Activated CD8-positive, alpha-beta T cell treated with anti-CD3 and anti-CD28 coated beads for 36 hours (primary cell): ENCODE measurements at places on chromosomes 3 and 15. TPM values are rescaled to one million over a fixed set of nuclear protein-coding genes. Genes with fewer than 3 reads are reported as not detected.

DNA sequence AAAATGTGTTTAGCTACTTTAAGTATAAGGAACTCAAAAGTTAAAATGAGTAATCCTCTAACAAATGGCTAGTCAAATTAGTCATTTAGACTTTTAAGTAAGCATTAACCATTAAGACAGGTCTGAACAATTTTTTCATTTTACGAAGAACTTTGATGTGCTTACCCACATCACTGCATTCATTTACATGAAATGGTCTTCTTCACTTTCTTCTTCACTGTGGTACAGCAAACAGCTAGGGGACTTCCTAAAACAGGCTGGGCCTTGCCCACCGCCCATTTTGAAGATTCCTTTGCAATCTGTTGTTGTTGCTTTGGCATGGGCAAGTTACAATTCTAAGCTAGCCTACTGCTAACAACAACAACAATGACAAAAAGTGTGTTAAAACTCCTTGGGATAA is 67.4 kb downstream of the CBLB start:
- peak; percentile 36 for DNase-seq
- peaks cover 84% of the 10 kb centered on the region for H3K4me1 ChIP-seq
- peak overlapping the region; percentile 28 for H3K4me3 ChIP-seq
- peak overlapping the region; percentile 90 for H3K27ac ChIP-seq

The KLHL6 gene
- 32.6 TPM for total RNA-seq

DNA sequence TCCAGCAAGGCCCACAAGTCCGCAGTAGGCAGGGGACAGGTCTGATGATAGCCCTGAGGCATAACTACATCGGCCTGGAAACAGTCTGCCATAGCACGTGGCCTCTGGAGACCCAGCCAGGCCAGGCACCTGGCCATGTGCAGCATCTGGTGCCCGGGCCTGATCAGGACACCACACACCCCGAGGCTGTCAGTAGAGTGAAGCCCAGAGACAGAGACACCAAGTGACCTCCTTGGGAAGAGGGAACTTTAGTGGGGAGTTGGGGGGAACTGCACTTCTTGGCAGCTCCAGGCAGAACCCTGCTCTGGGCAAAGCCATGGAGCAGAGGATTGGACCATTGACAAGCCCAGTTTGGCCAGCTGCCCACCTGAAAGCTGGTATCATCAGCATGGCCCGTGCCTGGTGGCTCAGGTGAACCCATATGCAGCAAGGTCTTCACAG is 1.2 kb downstream of the SHISA5 start:
- peak overlapping the region; percentile 74 for H3K4me3 ChIP-seq
- peaks cover 2% of the 10 kb centered on the region for H3K36me3 ChIP-seq
- H3K4me1 ChIP-seq = peaks cover 38% of the 10 kb centered on the region
- H3K27ac ChIP-seq = peak overlapping the region; percentile 30
- DNase-seq = no peak

DNA sequence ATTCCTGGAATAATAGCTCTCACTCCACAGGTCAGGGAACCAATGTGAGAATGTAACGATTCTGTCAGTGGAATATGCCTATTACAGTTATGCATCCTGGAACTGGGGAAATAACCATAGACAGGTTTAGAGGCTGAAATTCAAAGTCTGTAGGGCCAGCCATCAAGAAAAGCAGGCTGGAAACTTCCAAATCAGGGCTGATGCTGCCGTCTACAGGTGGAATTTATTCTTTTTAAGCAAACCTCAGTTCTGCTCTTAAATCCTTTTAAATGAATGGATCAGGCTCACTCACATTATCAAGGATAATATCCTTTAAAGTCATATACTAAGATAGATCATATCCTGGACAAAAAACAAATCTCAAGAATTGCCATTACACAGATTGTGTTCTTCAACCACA is 699.8 kb downstream of the NR2F2 start:
- no peaks in the 10 kb centered on the region for H3K4me1 ChIP-seq
- H3K27me3 ChIP-seq = no peaks in the 10 kb centered on the region
- no peak for DNase-seq
- H3K36me3 ChIP-seq = no peaks in the 10 kb centered on the region
- H3K27ac ChIP-seq = no peak overlapping the region

The P2RY12 gene
- not detected for total RNA-seq

The PRKAR2A gene
- total RNA-seq = 31.0 TPM

- peaks cover 50% of the 10 kb centered on the region for H3K4me1 ChIP-seq
- no peaks in the 10 kb centered on the region for H3K27me3 ChIP-seq
- DNase-seq = peak; percentile 69
- H3K36me3 ChIP-seq = no peaks in the 10 kb centered on the region
- H3K27ac ChIP-seq = peak overlapping the region; percentile 51
- peak overlapping the region; percentile 10 for H3K4me3 ChIP-seq
These were observed 128.4 kb downstream of the IGF1R start for GRCh38 chr15:98776607-98777281.

GRCh38 chr3:174223042-174223441 is 636.1 kb upstream of the NAALADL2 start:
- no peaks in the 10 kb centered on the region for H3K27me3 ChIP-seq
- DNase-seq = no peak
- no peaks in the 10 kb centered on the region for H3K4me1 ChIP-seq
- H3K36me3 ChIP-seq = no peaks in the 10 kb centered on the region

DNA sequence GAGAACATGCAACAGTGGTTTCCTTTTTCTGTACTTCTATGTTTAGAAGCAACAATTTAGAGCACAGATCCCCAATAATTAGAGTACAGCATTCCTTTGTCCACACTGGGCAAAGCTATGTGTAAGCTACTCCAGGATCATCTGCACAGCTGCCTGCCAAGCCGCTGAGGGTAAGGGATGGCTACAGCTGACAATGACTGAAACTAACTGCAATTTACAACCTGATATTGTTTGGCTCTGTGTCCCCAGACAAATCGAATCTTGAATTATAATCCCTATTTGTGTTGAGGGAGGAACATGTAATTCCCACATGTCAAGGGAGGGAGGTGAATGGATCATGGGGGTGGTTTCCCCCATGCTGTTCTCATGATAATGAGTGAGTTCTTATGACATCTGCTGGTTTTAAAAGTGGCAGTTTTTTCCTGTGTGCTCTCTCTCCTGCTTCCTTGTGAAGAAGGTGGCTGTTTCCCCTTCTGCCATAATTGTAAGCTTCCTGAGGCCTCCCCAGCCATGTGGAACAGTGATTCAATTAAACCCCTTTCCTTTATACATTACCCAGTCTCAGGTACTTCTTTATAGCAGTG is 54.8 kb upstream of the TNFSF10 start:
- H3K4me1 ChIP-seq = peaks cover 61% of the 10 kb centered on the region
- DNase-seq = no peak

- DNase-seq = no peak
- H3K27ac ChIP-seq = no peak overlapping the region
- peaks cover 24% of the 10 kb centered on the region for H3K27me3 ChIP-seq
- H3K36me3 ChIP-seq = no peaks in the 10 kb centered on the region
- no peaks in the 10 kb centered on the region for H3K4me1 ChIP-seq
These were observed 75.3 kb upstream of the HRH1 start for GRCh38 chr3:11078826-11079515.

The CAMK1 gene
- total RNA-seq = 45.7 TPM

The MUC13 gene
- total RNA-seq = not detected

DNA sequence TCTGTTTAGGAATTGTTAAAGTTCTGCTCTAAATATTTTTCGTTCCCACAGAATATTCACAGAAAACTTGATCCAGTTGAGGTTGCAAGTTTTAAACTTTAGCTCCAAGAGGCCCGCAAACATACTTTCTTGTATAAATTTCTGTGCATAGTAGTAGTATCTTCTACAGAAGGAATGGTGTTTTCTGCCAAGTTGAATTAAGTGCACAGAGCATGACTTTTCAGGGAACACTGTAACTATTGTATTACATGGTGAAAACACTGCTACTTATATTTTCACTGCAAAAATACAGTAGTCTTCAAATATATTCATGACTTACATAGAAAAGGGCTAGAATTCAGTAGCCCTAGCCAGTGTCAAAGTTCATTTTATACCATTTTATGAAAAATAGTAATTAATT is 67.0 kb downstream of the SUCNR1 start:
- H3K27ac ChIP-seq = no peak overlapping the region
- no peaks in the 10 kb centered on the region for H3K27me3 ChIP-seq
- no peak for DNase-seq
- H3K4me3 ChIP-seq = no peak overlapping the region
- H3K4me1 ChIP-seq = no peaks in the 10 kb centered on the region

The LIPC gene
- 1.0 TPM for total RNA-seq

The CXCR6 gene
- 3.2 TPM for total RNA-seq

- H3K27ac ChIP-seq = peak within 1 kb of the TSS; percentile 99
- H3K27me3 ChIP-seq = no peaks in the 10 kb centered on the region
- H3K4me3 ChIP-seq = peak within 1 kb of the TSS; percentile 90
- H3K4me1 ChIP-seq = peaks cover 52% of the 10 kb centered on the region
These were observed at the start of gene NUP210 for GRCh38 chr3:13420045-13420830. Gene NUP210, minus strand, starts transcription at chr3:13420322. Its CDS starts 96 bp downstream, at chr3:13420226.

- no peak overlapping the region for H3K4me3 ChIP-seq
- no peak for DNase-seq
- H3K27ac ChIP-seq = no peak overlapping the region
- H3K27me3 ChIP-seq = peaks cover 3% of the 10 kb centered on the region
- no peaks in the 10 kb centered on the region for H3K4me1 ChIP-seq
These were observed 54.9 kb downstream of the TRIM71 start for GRCh38 chr3:32872487-32873382.

The SPATA12 gene
- total RNA-seq = not detected

GRCh38 chr3:47980795-47981194 is 35.4 kb downstream of the MAP4 start:
- H3K27me3 ChIP-seq = no peaks in the 10 kb centered on the region
- H3K4me3 ChIP-seq = no peak overlapping the region
- peaks cover 2% of the 10 kb centered on the region for H3K36me3 ChIP-seq
- DNase-seq = no peak

GRCh38 chr3:14001136-14001535 is 121.3 kb upstream of the WNT7A start:
- no peak overlapping the region for H3K27ac ChIP-seq
- peaks cover 5% of the 10 kb centered on the region for H3K27me3 ChIP-seq
- DNase-seq = no peak
- no peaks in the 10 kb centered on the region for H3K4me1 ChIP-seq
- H3K4me3 ChIP-seq = no peak overlapping the region

DNA sequence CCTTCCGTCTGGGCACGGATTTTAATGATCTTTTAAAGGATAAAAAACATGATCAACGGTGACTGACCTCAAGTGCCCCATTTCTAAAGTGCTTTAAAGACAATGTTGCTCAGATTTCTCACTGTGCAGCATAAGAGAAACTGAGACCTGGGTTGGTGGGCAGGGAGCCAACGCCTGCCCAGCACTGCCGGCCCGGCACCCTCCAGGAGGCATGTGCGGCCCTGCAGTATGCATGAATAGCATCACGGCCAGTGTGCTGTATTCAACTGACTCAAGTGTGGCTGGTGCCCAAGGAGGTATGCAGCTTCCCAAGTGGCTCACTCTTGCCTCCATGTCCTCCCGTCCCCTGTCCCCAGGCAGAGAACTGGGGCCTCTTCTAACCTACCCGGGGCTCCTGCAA is 30.3 kb downstream of the SEC61A1 start:
- H3K27me3 ChIP-seq = no peaks in the 10 kb centered on the region
- DNase-seq = no peak
- H3K36me3 ChIP-seq = peaks cover 61% of the 10 kb centered on the region
- no peak overlapping the region for H3K4me3 ChIP-seq
- peaks cover 5% of the 10 kb centered on the region for H3K4me1 ChIP-seq
